ENCODE measurements at places on chromosomes 12 and 14.

GRCh38 chr14:92950773-92951172, 27.8 kb downstream of the CHGA start:
- no peak for DNase-seq

DNA sequence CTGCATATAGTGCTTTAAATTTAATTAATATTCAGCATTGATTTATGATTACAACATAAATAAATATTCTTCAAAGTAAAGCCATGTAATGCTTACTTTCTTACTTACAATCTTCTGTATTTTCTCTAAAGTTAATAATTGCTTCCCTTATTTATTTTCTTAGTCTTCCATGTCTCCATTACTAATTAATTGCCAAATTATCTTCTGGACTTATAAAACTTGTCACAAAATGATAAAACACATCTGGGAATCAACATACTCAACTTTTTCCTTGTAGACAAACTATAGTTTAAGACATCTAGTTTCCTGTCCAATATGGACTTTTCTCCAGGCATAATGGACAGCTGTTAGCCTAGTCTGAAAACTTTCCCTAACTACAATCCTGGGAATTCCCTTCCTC, 466.6 kb downstream of the FLRT2 start:
- DNase-seq, result no peak

DNA sequence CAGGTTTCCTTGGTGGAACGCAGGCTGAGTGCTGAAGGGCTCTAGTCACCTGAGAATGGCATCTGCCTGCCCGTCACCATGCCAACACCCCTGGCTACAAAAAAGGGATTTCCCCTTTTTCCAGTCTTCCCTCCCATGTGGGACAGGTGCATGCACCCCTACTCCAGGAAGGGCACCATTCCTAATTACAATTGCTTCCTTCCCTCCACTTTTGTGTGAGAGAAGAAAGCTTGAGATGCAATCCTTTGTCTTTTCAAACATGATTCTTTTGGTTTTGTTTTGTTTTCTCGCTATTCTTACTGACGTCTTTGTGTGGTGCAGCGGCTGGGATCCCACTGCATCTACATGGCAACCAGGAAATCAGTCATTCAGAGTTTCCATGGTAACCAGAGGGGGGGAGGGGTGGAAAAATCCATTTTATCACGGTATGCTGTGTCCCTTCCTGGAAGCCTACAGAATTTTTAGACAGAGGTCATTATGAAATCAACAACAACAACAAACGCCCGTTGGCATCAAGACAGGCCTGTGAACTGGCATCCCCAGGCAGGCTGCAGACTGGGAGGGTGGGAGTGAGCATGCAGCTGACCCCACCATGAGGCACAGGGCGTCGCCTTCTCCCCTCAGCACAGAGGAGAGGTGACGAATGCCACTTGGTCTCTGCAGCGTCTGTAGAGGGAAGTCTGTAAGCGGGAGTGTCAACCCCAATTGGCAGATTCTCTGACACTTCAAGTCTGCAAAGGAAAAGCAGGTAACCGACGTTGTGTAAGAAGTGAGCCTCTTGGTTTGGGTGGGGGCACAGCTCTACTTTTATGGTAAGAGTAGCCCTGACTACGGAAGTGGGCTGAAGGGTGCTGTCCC, 13.6 kb upstream of the GNG2 start:
- DNase-seq, result peak; percentile 98

DNA sequence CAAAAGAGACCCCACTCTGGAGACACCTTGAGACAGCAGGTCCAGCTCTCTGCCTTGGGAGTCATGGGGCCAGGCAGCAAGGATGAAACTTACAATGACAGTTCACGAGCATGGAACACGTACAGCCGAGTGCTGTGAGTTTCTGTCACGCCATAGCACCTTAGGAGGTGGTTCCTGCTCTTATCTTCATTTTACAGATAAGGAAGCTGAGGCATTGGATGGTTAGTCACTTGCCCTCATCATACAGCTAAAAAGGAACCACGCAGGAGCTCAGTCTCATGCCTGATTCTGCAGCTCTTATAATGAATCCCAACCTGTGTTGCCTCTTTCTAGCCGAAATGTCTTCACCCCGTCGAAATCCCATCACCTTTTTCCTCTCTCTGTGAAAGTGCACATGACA, 39.9 kb downstream of the C14orf132 start:
- no peak for DNase-seq

GRCh38 chr12:79217306-79217705, 352.7 kb downstream of the SYT1 start:
- no peak for DNase-seq

DNA sequence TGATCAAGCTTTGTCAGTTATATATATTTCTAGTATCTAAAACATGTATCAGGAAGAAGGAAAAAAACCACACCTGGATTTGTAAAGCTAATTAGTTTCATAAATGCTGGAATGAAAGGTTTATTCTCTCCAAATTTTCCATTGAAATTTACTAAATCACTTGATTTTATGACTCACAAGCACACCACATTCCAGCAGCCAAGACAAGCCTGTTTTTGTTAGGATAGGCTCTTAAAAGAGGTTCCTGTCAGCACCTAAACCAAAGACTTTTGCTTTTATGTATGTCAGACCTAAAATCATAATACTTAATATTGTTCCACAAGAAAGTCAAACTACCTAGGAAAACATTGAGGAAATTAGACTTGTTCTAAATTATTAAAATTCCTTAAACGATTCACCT, 85.3 kb upstream of the PAWR start:
- no peak for DNase-seq

DNA sequence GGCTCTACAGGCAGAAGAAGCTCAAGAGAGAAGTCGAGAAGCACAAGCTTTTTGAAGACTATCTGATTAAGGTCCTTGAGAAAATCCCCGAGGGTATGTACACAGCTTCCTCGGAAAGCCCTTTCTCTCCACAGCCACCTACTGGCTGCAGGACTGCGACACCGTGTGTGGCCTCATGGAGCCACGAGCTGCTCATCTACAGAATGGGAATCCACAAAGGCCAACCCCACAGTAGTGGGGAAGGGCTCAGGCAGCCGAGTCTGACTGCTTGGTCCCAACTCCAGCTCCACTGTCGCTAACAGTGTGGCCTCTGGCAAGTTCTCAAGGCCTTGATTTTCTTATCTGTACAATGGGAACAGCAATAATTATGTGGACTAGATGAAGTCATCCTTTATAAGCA, 2.5 kb downstream of the CCDC197 start:
- DNase-seq, result no peak

DNA sequence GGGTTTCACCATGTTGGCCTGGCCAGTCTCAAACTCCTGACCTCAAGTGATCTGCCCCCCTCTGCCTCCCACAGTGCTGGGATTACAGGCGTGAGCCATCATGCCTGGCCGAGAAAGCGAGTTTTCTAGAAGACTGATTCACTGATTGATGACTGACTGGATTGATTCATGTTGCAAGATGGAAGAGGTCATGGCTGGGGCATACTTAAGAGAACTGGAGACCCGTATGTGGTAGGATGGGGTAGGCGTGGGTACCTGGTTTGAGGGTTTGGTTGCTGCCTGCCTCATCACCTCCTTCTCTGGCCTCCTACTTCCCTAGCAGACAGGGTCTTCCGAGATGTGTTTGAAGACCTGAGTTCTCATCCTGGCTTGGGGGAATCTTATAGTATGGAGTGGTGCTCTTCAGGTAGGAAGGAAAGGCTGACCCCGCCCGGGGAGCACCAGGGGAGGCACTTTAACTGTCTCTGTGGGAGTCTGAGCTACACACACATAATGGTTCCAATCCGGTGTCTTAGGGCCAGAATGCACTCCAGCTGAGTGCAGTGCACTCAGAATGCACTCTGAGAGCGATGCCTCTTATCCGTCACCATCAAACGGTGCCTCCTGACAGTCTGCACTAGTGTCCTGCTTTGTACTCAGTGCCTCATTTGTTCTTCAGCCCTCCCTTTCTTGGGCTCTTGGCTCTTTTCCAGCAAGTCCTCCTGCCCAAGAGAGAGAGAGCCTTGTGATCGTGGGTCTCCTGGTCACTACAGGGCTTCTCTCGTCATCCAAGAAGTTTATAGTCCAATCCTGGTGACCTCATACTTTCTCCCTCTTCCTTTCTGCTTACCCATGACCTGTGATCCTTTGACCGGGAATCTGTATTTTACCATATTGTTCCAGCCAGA, 19.7 kb downstream of the PLEKHG3 start:
- DNase-seq, result no peak

DNA sequence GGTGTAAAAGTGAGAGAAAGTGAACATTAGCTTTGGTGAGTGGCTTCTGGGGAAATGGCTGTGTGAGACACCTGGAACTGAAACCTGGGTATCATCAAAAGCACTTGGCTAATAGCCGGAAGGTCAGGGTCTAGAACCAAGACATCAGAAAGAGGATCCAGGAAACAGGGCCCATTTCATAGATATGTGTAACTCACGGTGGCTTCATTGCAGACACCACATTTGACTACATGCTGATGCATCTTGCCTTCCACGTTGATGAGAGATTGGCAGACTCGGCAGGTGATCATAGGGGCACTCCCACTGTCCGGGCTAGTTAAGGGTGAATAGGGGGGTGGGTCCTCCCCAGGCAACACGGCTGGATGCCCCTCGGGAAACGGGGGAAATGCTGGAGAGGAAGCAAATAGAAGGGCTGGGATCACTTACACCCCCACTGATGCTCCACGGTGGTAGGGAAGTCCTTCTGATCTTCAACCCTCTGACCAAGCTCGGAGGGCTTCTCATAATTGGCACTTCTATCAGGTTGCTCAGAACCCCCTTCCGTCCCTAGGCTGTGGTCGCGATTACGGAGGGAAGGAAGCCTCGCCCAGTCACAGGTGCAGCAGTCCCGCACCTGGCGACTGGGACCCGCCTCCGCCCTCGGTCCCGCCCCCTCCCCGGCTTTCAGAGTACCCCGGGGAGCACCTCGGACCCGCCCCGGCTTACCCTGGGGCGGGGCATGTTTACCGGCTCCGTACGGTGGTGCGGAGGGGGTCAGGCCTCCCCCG, 593 bp downstream of the PIP4P1 start:
- peak; percentile 17 for DNase-seq

DNA sequence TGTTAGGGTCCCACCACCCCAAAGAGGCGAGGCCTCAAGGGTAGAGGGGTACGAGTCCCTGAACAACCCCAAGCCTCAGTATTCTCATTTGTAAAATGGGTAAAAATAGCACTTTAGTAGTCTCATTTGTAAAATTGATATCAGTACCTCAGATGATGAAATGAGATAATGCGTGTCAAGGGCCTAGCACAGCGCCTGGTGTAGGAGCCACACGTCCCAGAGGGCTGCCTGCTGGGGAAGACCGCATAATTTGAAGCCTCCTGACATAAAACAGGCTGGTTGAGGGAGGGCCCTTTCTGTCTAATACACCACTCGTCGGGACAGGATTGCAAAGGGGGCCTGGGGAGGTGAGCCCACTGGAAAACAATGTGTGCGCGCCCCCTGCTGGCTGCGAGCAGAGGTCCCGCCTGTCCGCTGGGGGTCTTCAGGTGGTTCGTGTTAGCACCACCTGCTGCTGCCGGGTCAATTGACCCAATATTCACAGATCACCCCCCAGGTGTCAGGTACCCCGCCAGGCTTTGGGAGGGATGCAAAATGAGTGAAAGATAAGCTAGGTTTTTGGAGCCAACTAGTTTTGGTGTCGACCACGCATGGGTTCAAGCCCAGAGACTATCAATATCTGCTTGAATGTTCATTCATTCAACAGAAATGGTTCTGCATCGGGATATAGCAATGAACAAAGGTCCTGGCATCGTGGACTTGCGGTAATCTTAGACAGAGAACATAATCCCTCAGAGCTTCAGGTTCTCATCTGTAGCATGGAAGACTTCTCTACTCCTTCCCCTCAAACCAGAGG, 24.7 kb upstream of the IRF2BPL start:
- no peak for DNase-seq

DNA sequence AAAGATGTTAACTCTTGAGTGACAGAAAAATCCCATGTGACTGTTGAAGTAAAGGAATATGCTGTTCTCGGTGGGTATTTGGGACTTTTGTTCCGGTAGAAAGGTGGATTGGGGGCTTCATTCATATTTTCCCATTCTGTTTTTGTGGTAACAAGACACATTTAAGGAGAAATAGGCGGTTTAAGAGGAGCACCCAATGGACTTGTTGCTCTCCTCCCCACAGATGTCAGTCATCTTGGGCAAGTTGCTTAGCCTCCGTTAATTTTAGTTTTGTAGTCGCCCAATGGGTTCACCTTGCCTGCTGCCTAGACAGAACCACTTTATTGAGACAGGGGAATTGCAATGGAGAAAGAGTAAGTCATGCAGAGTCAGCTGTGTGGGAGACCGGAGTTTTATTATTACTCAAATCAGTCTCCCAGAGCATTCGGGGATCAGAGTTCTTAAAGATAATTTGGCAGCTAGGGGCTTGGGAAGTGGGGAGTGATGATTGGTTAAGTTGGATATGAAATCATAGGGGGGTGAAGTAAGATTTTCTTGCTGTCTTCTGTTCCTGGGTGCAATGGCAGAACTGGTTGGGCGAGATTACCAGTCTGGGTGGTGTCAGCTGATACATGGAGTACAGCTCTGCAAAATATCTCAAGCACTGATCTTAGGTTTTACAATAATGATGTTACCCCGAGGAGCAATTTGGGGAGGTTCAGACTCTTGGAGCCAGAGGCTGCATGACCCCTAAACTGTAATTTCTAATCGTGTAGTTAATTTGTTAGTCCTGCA, 50.3 kb downstream of the SLC38A1 start:
- peak; percentile 43 for DNase-seq

DNA sequence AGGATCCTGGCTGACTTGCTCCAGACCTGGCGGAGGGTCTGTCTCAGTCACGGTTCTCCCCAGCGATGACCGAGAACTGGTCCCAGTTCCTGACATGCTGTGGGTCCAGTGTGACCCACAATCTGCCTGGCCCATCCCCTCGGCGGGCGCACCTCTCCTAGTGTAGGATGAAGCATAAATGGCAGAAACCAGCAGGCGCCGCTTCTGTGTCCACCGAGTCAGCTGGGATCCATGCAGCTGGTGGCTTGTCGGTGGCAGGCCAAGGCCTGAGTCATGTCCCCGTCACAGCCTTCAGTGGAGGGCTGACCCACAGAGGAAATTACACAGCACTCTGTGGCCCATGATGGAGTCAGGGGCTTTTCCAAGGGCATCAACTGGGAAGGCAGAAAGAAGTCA, 38.5 kb downstream of the NFKBIA start:
- DNase-seq, result no peak

DNA sequence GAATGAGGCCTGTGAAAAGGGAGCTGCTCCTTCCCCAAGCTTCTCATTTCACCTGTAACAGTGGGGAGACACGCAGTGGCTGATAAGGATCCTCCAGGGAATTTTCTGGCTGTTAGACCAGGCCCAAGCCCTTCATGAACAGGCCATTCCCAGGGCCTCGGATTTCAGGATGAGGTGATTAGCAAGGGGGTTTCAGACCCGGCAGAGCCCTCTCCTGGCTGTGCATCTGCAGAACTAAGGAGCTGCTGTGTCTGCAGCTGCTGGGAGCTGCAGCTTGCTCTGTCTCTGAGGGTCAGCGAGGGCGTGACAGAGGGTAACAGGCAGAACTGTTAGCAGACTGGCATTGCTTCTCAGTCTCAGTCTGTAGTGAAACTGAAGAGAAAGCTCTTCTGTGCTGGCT, 110.4 kb downstream of the KCNA5 start:
- DNase-seq, result no peak

GRCh38 chr12:57611108-57611826, at the start of gene ARHGEF25:
Gene ARHGEF25, plus strand, starts transcription at chr12:57611435. Its CDS starts 460 bp downstream, at chr12:57611895.
- no peak for DNase-seq
